ENCODE measurements at places on chromosomes 5 and 9.

DNA sequence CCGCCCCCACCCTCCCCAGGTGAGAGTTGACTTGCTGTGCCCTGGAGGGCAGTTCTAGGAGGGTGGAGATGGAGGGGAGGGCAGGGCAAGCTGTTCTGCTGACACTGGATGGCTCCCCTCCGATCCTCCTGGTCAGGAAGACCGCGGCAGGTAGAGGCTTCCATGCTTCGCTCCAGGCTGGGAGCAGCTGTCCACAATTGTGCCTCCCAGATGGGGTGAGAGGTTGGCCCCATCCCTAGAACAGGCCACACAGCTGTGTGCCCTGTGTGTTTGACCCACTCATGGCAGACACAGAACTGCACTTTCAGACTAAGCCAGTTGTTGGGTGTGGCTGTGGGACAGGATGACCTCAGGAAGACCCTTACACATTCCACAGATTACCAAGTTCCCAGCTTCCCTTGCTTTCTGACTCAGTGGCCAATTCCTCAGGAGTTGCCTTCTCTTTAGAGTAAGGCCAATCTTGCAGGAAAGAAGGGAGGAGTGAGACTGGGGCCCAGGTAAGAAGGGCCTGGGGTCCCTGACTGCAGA, 72.1 kb upstream of the HSPA9 start:
- DNase-seq = no peak

- DNase-seq = no peak
Measured at GRCh38 chr5:17691762-17692161, 57.5 kb downstream of the TAF11L14 start.

DNA sequence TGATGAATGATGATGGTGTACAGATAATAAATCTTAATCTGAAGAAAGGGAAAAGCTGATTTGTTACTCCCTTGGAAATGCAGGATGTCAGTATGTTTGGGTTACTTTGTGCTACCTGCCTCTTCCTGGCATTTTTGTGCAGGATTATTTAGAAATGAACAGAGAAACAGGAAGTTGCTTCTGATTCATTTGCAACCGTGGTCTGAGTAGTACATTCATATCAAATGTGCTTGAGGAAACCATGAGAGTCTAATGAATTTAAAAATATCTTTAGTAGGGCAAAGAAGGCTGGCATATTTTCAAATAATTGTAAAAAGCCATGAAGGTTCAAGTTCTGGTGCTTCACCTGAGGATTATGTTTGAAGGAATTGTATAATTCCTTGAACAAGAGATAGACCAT, 391.6 kb downstream of the TMEM161B start:
- DNase-seq = no peak

DNA sequence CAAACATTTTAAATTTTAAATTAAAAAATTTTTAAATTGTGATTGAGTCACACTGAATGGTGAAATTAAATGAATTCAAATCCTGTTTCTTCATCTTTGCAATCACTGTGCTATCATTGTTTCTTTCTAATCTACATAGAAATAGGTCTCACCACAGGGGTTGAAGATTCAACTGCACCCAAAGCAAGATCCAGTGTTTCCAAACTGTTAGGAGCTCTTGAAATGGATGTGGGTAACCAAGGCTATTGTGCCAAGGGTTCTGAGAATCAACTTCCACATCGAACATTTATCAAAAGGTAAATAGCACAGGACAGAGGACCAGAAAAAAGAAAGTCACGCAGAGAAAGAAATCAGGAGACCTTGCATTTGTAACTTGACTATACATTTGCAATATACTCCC, 172.6 kb upstream of the RASEF start:
- DNase-seq = no peak

DNA sequence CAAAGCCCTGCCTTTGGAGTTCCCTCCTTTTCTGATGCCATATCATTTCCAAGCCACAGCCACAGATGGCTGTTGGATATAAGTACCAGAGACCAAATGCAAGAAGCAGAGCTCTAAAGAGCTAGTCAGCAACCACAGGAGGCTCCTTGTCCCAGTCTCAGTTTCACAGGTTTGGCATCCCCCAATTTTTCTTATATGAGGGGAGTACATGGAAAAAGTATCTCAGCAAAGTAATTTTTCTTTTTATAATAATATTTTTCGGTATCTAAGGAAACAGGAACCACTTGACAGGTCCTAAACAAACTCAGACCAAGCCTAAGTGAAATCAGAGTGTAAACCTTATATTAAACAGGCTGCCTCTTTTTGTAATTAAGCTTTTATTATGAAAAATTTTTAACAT, 20.1 kb downstream of the GZMK start:
- DNase-seq = no peak

GRCh38 chr9:114397219-114397847, 9.6 kb upstream of the AKNA start:
- no peak for DNase-seq
